Left colon (tissue), 2 donors: ENCODE measurements at places on chromosomes 13 and 19. TPM values are rescaled to one million over a fixed set of nuclear protein-coding genes. Genes with fewer than 3 reads are reported as not detected.

The KIRREL2 gene
- 0.11 TPM for total RNA-seq

The BRME1 gene
- total RNA-seq = 7.9 TPM

The SYCN gene
- total RNA-seq = not detected

The RGL3 gene
- 21.1 TPM for total RNA-seq

The FGF21 gene
- total RNA-seq = not detected

The NCAN gene
- total RNA-seq = not detected

The PIN1 gene
- 48.2 TPM for total RNA-seq

GRCh38 chr19:32570081-32570785 lies 10.8 kb upstream of the PDCD5 start:
- DNase-seq = no peak

GRCh38 chr19:46959894-46960556 lies 59.6 kb upstream of the NPAS1 start:
- DNase-seq = no peak

DNA sequence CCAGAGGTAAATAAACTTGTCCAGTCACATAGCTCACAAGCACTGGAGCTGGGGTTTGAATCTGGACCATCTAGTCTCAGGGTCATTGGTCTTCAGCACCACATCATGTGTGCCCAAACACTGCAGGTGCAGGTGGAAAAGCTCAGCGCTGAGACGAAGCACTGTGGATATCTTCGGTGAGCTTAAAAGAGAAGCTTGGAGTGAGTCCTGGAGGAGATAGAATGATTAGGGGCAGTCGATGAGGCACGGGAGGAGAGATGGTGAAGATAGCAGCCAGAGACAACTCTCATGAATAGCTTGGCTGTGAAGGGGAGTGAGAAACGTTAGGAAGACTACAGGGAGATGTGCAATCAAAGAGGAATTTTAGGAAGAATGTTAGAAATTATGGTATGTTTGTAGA lies 389.3 kb downstream of the FGF9 start:
- no peak for DNase-seq

- no peak for DNase-seq
Observed at GRCh38 chr13:100464006-100464405, 124.6 kb downstream of the GGACT start.

DNA sequence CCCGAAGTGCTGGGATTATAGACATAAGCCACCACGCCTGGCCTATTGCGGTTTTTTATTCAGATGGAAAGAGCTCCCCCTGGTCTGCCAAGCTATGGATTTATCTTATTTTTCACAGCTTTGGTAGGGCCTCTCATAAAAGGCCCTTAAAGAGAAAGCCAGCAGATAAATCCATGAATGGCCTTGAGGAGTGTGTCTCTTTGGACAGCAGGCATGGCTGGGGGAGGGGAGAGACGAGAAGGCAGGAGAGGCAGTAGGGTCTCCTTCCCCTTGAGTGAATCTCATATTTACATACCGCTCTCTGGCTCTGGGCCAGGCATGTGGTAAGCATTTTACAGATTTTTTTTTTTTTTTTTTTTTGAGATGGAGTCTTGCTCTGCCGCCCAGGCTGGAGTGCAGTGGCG lies 25.2 kb downstream of the MARK4 start:
- DNase-seq = no peak

GRCh38 chr13:107367258-107367657 lies 799.3 kb upstream of the ARGLU1 start:
- no peak for DNase-seq

- no peak for DNase-seq
Observed at GRCh38 chr19:57241176-57241575, 744 bp downstream of the ZNF805 start.

GRCh38 chr19:5282901-5283300 lies 57.7 kb downstream of the PTPRS start:
- no peak for DNase-seq

DNA sequence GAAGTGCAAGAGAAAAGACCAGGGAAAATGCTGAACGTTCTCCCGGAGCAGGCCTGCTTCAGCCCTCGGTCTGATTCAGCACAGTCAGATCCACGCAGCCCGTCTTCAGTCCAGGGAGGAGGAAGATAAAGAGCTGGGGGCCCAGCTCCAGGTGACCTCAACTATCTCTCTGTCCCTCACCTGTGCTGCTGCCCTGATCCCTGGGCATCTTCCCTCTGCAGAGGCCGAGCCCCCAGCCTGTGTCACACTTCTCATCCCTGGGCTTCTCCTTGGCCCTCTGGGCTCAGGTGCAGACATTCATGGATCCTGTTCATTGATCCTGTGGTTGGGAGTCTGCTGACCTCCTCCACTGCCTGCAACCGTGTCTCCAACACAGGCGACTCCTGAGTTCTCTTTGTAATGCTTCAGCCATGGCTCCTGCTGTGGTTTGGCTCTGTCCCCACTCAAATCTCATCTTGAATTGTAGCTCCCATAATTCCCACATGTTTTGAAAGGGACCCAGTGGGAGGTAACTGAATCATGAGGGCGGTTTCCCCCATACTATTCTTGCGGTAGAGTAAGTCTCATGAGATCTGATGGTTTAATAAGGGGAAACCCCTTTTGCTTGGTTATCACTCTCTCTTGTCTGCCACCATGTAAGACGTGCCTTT lies 27.9 kb downstream of the COL4A2 start:
- DNase-seq = no peak

GRCh38 chr19:42229855-42230351 lies 9.8 kb downstream of the ZNF526 start:
- DNase-seq = no peak

DNA sequence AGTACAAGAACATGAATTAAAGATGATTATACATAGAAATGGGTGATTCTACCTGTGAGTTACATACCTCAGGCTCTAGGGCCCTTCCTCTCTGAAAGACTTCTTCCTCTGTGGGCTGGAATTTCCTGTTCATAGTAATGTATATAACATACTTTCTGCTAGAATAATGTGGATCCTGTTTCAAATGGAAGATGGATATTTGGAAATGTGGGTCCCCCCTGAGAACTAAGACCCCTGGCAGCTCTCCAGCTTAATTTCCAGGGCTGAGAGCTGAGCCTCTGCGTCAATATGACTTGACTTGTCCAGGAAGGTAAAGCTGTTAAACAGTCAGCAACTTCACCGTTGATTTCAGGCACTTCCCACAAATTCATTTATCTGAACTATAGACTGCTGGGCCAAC lies 296.3 kb downstream of the NALCN start:
- DNase-seq = no peak

- DNase-seq = no peak
Observed at GRCh38 chr13:99251921-99252320, 6.3 kb downstream of the GPR18 start.
